ENCODE measurements at places on chromosomes 12 and 14.
A peak's percentile ranks its signal among the peaks of the same experiment; 100 is the strongest.

GRCh38 chr12:132525833-132526455, 36.0 kb downstream of the FBRSL1 start:
- DNase-seq = no peak

- DNase-seq = no peak
Measured at GRCh38 chr12:122013791-122014590, 7.7 kb upstream of the BCL7A start.

DNA sequence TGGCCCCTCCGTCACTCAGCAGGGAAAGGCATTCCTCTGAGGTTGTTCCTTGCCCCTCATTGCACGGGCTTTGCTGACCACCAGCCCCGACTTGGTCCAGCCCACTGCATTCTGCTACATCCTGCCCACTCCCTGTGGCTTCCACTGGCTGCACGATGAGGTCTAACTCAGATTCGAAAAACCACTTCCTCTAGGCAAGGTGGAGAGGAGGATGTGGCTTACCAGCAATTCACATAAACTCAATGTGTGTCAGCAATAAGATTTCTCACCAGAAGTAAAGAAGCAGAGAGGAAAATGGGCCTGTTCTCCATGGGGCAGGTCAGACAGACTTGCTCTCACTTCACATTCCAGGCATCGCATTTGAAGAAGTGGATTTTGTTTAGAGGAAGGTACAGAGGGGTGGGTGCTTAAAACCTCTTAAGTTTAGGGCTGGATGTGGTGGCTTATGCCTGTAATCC, 14.7 kb downstream of the GPR68 start:
- peak; percentile 61 for DNase-seq

GRCh38 chr14:97046967-97047366, 249.8 kb downstream of the VRK1 start:
- no peak for DNase-seq

- DNase-seq = no peak
Measured at GRCh38 chr12:14427929-14428328, 62.4 kb downstream of the ATF7IP start.

DNA sequence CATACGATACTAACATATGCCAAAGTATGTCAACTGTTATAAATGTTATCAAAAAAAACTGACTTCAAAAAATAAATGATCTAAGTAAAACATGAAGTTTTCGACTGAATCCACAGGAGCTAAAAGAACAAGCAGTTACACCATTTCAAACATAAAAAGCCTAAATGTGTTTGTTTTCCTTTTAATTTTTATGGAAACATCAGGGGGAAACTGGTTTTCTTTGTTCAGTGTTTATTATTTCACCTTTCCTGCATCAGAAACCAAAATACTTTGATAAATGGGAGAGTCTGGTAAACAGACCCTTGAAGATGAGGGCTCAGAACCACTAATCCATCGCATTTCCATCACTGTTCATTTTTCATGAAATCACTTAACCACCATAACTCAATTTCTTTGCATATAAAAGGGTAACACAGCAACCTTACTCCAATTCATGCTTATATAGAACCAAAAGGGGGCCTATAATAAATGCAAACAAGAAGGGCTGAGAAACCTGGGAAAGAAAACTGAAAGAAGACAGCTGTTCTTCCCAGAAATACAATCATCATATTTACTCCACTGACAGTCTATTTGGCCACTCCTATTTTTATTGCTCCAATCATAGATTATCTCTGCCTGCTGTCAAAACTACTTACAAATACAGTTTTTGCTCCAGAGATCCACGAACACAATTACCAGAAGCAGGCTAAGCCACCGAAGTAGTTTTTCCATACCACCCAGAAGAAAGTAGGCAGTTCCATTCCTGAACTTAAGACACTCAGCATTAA, 17.0 kb downstream of the FGD6 start:
- DNase-seq = no peak

DNA sequence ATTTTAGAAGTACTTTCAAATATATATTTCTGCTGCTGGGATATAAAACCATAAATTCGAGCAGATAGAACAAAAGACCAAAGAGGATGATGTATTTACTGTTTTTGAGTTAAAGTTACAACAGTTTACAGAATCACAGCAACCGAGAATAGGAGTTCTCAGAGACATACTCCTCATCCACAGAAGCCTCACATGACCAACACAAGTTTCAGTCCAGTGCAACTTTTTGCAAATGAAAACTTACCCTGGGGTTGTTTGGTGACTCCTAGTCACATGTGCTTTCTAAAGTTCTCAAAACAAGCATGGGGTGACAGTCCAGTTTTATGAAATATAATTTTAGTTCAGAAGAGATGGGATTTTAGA, 117.1 kb downstream of the PRKCH start:
- DNase-seq = no peak

- no peak for DNase-seq
Measured at GRCh38 chr12:119157528-119157927, 21.2 kb upstream of the HSPB8 start.

DNA sequence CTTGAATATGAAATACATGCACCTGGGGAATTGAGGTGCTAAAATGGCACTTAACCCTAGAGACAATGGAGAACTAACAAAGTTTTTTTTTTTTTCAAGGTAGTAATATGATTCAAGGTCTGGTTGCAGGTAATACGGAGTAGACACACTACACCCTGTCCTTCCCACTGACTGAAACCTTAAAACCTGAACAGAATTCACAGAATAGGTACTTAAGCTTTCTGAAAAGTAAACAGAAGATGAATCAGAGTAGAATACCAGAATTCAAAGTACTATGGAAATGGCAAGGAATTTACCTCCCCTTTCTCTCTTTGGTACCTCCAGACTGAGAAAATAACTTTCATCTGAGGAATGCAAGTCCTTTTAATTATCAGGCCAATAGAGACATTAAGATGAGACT, 87.2 kb downstream of the PAPLN start:
- no peak for DNase-seq

DNA sequence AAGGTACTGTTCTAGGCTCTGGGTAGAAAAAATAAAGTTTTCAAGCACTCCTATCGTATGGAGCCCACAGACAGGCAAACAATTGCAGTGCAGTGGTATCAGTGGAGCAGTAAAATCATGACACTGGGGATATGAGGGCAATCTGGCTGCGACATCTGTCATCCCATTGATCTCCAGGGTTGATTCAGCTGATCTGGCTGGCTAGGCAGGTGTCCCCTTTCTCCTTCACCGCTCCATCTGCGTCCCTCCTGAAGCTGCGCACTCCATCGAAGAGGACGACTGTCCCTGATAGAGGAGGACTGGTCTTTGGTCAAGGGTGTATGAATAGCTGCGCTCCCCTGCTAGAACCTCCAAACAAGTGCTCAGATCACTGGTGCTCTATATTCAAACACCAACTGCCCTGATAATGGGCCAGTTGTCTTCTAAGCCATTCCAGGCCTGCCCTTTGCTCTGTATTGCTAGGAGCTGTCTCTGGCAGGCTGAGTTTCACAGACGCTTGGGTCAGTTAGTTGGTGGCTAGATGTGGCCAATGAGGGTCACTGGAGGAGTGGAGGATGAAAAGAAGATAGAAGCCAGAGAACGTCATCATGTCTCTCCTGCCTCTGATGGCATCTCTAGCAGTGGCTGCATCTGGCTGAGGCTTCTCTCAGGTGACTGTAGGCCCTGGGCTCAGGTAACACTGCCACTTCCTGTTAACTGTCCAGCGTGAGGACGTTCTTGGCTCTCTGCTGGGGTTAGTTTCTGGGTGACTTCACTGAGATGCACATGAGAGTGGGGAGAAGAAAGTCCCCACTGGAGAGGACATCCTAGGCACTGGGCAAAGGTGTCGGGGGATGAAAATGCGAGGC, 205.0 kb upstream of the FOXN3 start:
- no peak for DNase-seq

DNA sequence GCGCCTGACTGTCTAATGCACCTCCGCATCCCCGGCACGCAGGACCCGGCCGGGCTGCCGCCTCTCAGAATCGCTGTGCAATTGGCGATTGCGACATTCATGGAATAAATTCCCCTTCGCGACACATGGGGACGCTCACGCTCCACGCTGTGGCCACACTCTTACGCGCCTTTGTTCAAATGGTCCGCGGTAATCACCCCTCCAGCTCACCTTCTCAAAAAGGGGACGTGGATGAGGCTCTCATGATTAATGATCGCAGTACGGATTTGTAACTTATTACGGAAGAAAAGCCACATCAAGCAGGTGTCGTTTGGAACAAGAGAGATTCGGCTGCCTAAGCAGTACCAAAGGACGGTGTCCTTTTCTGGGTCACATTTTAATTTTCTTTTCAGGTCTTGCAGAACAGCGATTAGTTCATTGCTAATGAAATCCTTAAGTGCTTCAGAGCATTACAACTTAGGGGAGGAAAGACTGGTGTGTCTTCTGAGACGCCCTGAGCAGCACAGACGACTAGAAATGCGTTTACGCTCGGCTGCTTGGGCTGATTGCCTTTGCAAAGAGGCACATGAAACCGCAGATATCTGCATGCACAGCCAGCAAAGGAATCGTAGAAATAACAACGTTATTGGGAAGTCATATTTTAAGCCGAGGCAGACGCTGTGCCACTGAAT, 37.3 kb upstream of the ADGRD1 start:
- peak; percentile 28 for DNase-seq

Measured in IMR-90 (cell line).